Progenitor cell of endocrine pancreas (in vitro differentiated cells): ENCODE measurements at places on chromosomes 5 and 9.

GRCh38 chr5:31404325-31404724 is 127.6 kb downstream of the DROSHA start:
- DNase-seq: no peak

- DNase-seq: no peak
Measured at GRCh38 chr9:112091810-112092209, 83.3 kb downstream of the SUSD1 start.

GRCh38 chr9:134283111-134283515 is 43.1 kb upstream of the RXRA start:
- no peak for DNase-seq

DNA sequence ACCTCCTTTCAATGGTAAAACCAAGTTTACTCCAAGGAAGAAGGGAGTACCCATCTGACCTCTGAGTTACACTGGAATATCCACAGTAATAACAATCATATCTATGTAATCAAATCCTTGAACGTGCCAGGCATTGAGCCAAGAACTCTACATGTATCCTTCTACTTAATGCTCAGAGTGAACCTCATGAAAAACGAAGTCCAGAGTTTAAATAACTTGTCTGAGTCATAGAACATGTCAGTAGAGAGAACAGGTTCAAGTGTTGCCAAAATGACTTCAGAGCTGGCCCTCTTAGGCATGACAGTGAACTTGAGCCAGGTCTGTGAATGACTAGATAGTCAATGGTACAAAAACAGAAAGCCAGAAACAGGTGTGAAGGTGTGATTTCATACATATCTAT is 164.1 kb upstream of the ZNF618 start:
- no peak for DNase-seq
